Parietal lobe (tissue), 2 donors: ENCODE measurements at places on chromosomes 1 and 21. TPM values are rescaled to one million over a fixed set of nuclear protein-coding genes. Genes with fewer than 3 reads are reported as not detected.

DCAF6 gene
- total RNA-seq, result 95.8 TPM

CYP4A11 gene
- total RNA-seq, result 0.31 TPM

UBAP2L gene
- total RNA-seq, result 87.0 TPM

PADI2 gene
- total RNA-seq, result 1.6 TPM

KLF17 gene
- total RNA-seq, result not detected

CDC42BPA gene
- 279 TPM for total RNA-seq
